Kidney epithelial cell (primary cell): ENCODE measurements at places on chromosomes 13 and 19. TPM values are rescaled to one million over a fixed set of nuclear protein-coding genes. Genes with fewer than 3 reads are reported as not detected.

The ZNF99 gene
- under 0.01 and 0.13 TPM in 2 replicates for total RNA-seq

The CCDC169 gene
- total RNA-seq: 3.8 and 7.3 TPM in 2 replicates

The IGFL2 gene
- total RNA-seq: not detected in 2 replicates

The VSTM1 gene
- not detected in 2 replicates for total RNA-seq

DNA sequence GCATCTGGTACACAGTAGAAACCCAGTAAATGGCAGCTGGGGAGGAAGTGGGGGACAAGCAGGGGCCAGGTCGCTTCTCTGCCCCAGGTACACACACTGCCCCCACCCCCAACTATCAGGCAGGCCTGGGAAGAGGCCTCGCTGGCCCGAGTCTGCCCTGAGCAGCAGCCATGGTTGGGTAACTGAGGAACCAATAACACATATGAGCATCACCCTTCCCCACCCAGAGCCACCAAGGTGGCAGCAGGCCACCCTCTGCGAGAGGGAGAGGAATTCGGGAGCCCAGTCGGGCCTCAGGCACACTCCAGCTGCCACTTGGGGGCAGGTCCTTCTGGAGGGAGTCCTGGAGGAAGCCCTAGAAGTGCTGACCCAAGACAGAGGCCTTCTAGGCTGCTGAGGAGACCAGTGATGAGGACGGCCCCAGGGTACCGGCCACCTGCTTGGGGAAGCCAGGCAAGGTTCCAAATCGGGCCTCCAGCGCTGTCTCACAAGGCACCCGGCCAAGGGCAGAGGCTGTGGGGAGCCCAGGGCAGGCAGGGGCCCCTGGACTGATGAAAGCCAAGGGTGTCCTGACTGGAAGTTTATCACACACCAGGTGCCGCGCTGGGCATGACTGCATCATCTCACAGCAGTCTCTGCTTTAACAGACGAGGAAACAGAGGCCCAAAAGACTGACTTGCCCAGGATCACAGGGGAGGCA is 14.0 kb upstream of the KPTN start:
- DNase-seq: no peak

GRCh38 chr13:44465318-44465717 is 91.7 kb downstream of the SERP2 start:
- peak; percentile 12 for DNase-seq

DNA sequence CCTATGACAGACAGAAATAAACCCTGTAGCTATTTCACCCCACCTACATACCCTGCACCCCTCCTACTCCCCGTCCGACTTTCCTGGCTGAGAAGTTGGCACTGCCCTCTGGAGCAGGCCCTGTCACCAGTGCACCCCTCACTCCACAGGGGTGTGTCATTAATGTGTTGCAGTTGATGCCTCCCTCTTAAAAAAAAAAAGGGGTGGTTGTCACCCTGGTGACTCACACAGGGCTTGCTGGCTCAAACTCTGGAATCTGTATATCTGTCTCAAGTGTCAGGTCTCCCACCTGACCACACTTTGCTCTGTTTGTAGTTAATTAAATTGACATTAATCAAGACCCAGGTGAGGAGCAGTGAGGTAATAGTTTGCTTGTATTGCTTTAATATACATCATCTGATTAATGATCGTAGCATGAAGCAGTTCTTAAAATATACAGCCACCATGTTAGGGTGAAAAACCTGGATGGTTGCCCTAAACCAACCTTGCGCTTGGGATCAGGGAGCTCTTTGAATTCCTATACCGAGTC is 2.0 kb upstream of the GATAD2A start:
- DNase-seq: no peak

DNA sequence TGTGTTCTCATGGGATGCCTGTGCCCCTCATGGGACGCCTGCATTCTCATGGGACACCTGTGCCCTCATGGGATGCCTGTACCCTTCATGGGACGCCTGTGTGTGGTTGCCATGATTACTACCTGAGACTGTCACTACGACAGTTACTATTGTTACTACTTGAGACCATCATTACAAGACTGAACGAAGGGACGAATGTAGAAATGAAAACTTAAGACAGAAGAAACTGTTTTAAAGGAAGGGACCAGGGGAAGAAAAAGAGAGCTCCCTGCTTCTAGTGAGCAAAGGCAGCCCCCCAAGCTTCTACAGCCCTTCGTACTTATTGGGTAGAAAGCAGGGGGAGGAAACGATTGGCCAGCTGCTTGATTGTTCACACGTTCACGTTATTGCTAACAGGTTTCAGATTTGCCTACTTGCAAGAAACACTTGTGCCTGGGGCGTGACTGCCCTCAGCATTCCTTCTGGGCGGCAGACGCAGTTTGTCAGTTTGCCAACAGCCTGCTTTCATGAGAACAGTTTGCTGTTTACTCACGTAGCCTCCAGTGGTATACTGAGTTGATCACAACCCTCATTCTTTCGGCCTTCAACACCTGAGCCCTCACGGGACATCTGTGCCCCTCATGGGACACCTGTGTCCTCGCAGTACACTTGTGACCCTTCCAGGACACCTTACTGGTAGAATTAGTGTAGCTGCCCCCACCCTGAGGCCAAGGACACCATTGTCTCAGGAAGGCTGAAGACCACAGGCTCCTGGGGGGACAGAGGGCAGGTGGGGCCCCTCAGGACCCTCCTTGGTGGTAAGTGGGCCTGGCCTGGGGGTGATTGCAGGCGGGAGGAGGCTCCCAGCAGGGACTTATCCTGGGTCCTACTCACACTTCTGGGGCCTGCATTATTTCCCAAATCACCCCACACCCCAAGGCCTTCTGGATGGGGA is 2.5 kb upstream of the S1PR4 start:
- DNase-seq: peak; percentile 67

DNA sequence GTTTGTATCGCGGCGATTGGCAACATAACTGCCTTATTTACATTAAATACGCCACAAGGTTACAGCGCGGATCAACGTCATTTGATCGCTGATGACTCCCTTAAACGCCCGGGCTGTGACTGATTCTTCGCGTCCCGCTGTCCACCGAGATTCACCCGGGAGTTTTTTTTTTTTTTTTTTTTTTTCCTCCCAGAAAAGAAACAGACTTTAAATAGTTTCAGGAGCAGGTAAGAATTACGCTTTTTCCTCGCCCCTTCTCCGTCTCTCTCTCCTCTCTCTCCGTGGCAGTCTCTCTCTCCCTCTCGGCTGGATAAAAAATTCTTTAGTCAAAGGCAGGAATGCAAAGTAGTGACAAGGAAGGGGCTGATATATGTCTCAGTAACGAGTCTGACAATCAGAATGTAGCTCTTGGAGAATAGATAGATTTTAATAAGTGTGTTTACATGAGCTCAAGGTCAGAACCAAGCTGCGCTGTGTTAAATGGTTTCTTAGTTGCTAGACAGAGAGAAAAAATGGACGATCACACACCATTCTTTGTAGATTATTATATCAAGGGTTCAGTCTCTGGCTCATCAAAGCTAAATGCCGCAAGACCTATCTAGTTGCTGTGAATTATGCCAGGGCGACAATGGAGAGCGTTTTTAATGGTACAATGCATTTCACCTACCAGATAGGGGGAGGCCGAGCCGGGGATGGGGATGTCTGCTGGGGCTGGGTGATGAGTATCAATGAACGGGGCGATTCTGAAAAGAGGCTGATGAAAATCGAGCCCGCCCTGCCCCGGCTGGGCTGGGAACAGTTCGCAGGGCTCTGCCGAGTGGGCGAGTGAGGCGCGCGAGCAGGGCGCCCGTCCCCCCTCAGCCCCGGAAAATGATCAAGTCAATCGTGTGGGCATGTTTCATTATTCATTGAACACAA is 147.2 kb upstream of the ZNF536 start:
- DNase-seq: no peak
